ENCODE measurements at places on chromosomes 13 and 19.
A peak's percentile ranks its signal among the peaks of the same experiment; 100 is the strongest.

DNA sequence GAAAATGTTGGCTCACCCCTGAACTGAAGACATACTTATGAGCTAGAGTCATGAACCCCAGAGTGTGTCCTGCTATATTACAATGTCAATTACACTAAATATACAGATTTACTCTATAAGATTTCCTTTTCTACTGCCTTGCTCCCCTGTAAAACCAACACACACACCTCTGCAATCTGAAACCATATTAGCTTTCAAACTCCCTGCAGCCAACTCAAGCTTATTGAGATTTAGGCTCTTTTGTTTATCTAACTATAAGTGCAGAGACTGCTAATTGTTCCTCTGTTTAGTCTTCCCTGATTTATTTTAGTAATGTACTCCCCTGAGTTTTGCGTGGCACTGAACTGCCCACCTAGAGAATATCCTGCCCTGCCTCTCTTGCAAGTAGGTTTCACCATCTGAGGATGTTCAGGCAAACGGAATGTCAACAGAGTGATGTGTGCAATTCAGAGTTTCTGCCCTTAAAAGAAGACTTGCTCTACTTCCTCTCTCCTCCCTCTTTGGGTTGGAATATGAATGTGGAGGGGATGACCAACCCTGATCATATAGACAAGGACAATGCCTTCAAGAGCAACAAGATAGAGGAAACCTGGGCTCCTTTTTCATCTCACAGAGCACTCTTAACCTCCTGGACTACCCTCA is 22.3 kb downstream of the FAM216B start:
- no peak for DNase-seq

DNA sequence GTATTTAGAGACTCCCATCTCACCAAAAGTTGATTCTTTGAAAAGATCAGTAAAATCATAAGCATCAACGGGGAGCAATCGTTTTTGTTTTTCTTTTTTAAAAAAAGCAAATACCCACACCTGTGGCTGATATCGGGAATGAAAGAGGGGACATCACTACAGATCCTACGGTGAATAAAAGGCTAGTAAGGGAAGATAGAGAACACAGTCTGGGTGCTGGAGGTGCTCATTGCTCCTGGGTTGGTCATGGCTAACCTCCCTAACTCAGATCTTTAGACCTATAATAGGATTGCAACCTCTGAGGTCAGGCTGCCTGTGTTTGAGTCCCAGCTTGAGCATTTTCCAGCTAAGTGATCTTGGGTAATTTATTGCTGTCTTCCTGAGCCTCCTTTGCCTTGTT is 1.1 kb downstream of the EHD2 start:
- no peak for DNase-seq

GRCh38 chr13:93147298-93147645 is 79.3 kb upstream of the GPC6 start:
- no peak for DNase-seq

DNA sequence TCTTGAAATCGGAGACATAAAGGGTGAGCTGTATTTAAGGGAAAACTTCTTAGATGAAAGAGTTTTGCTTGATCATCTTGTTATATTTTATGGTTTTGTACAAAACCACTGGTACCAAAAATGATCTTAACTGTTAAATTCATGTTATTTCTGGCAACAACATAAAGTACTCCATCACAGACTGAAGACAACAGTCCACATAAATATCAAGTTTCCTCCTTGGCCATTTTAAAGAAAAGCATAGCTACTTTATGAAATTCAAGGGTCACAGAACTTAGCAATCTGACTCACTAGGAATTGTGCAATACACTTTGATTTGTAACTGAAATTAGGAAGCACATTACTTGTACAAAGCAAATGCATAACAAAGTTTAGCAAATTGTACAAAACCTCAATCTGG is 66.3 kb downstream of the TBC1D4 start:
- peak; percentile 89 for DNase-seq

GRCh38 chr13:73578251-73578875 is 519.6 kb downstream of the KLF5 start:
- no peak for DNase-seq

GRCh38 chr13:98310485-98311199 is 133.6 kb upstream of the RNF113B start:
- DNase-seq = no peak

DNA sequence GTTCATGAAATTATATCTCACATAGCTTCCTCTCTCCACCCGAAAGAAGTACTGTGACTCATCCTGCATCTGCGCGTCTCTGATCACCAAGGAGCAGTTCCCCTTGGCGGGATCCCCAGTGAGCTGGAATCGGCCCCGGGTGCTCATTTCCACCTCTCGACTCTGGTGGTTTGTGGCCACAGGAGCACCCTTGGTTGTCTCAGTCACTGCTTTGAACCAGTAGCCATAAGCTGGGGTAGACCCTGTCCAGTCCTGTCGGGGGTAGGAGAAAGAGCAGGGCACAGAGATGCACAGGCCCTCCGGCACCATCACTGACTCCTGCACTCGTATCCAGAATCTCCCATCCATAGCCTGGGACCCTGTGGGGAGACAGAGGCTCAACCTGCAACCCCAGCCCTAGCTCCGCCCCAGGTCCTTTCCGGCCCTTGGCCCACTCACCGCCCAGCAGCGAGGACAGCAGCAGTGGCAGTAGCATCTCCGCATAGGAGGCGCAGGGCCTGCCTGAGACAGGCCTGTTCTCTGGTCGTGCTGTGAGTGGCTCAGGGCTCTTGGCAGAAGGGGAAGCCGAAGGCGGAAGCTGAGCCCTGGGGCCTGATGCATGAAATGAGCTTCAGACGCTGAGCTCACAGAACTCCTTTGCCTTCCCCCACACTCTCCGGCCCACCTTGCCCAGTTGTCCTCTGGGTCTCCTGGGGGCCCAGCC is at the start of gene SIGLEC10:
Gene SIGLEC10 (minus strand): TSS at position 536 of the 703 bp plus-strand sequence. CDS start 61 bp downstream, at position 475.
- no peak for DNase-seq

GRCh38 chr19:2058570-2059421 is 7.8 kb upstream of the MKNK2 start:
- no peak for DNase-seq

DNA sequence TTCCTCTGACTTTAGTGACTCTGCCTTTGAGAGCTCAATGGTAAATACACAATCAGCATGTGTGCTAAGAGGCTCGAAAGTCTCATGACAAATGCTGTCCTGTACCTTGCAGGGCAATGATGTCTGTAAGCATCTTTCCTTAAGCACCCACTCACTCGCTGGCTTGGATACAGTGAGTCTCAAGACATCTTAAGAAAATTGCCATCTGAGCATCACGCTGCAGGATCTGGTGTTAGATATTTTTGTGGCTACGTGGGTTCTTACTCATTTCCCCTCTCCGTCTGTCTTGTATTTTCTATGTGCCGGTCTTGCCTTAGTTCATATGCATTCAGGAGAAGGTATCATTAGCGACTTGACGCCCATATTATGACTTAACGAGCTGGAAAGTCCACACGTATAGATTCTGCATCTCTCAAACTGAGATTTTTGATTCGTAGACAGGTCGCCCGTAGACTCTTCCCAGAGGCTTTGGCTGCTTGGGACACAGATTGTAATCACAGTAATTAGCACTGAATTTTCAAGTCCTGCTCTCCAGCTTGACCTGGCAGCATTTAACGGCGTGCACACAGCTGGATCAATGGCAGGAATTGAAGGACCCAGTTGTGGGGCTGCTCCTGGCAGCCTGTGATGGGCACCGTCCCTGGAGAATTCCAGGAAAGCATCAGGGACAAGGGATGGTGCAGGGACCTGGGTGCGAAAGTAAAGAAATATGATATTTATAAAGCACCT is 231.2 kb downstream of the ZIC5 start:
- DNase-seq = no peak

- DNase-seq = no peak
Observed at GRCh38 chr19:375395-376110, 31.0 kb upstream of the MIER2 start.

- peak; percentile 38 for DNase-seq
Observed at GRCh38 chr13:39485314-39485700, 117.7 kb downstream of the LHFPL6 start.

Data from astrocyte of the cerebellum (primary cell).